ENCODE measurements at places on chromosomes 13 and 19.

DNA sequence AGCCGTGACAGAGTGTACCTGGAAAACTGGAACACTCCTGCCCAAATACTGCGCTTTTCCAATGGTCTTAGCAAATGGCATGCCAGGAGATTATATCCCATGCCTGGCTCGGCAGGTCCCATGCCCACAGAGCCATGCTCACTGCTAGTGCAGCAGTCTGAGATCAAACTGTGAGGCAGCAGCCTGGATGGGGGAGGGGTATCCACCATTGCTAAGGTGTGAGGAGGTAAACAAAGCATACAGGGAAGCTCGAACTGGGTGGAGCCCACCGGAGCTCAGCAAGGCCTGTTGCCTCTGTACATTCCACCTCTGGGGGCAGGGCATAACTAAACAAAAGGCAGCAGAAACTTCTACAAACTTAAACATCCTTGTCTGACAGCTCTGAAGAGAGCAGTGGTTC is 10.5 kb downstream of the CYP2A13 start:
- DNase-seq: no peak

GRCh38 chr19:37914908-37915307 is 7.9 kb downstream of the SIPA1L3 start:
- no peak for DNase-seq

DNA sequence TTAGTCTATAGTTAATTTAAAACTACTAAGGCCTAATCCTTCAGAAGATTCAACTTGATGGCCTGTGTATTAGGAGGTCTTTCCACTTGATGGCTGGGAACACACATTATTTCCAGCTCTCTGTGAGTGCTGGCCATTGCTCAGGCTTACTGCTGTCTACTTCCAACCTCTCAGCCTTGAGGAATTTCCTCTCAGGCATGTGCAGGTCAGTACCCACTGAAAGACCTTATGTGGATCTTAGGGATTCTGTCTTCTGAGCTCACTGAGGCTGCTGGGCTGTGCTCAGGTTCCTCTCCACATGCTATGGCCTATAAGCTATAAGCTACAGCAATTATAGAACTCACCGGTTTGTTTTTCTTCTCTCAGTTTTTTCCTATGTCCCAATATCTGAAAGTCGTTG is 11.6 kb upstream of the UFM1 start:
- DNase-seq: no peak

- no peak for DNase-seq
Measured at GRCh38 chr19:13807421-13808021, 12.3 kb downstream of the ZSWIM4 start.

DNA sequence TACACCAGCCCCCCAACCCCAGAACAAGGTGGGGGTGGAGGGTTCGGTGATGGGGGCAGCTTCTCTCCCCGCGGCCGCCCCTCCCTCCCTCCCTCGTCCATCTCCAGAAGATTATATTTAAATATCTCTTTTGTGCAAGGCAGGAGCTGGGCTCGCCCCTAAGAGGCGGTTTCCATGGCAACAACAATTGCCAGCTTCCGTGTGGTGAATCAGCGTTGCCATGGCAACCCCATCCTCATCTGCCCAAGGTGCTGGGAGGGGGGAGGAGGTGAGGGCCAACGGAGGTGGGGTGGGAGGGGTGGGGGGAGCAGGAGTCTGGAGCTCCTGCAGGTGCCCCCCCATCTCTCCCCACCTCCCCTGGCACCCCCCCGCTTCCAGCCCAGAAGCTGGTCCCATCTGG is 46.4 kb downstream of the CELF5 start:
- DNase-seq: peak; percentile 43

All from CD4-positive, alpha-beta T cell treated with Interleukin-6 at 100 ng/mL for 8 hours (primary cell).